ENCODE measurements at places on chromosomes 4 and X. TPM values are rescaled to one million over a fixed set of nuclear protein-coding genes. Genes with fewer than 3 reads are reported as not detected.

DNA sequence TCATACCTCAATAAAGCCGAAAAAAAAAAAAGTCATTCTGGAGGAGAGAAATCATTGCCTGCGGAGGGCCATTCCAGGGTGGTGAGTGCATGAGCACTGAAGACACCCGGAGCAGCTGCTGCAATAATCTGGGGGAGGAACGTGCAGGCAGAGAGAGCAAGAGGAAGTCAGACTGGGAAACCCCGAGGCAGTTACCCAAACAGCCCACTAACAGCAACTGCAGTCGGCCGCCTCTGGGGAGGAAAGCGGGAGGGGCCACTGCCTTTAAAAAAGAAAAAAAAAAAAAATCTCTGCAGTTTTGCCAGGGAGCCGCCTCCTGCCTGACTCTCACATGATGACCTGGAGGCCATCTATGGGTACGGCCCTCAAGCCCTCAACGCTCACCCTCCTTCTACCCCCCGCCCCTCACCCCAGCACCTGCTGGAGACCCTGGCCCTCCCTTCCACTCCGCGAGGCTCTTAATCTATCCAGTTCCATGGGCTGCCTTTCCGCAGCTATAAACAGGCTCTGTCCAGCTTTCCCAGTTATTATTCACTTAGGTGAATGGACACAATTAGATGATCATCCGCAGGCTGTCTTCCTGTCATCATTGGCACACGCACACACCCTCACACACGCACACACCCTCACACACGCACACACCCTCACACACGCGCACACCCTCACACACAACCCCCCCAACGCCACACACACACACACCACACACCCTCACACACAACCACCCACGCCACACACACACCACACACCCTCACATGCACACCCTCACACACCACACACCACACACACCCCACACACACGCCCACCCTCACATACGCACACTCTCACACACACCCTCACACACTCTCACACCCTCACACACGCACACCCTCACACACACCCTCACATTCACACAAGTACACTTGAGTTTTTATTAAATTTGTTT, 3.4 kb upstream of the AVPR2 start:
- peak; percentile 77 for DNase-seq

GRCh38 chrX:638482-639131, 8.0 kb downstream of the SHOX start:
- DNase-seq, result no peak

DNA sequence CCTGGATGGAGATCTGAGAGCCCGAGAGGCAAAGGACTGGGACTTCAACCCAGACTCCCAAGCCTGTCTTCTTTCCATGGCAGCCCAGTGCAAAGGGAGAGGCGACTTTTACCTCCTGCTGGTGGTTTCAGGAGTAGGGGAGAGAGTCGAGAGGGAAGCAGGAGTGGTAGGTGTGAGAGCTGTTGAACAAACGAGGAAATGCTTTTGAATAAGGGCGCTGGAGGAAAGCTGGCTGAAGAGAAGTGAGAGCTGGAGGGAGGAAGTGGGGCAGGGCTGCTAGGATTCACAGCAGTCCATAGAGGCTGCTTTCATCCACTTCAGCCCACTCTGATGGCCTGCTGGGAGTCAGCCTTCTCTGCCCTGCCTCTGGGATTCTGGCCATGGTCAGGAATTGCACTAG, 81.8 kb upstream of the EFNB1 start:
- no peak for DNase-seq

- DNase-seq, result no peak
Measured at GRCh38 chr4:39166669-39167068, 15.7 kb upstream of the WDR19 start.

DNA sequence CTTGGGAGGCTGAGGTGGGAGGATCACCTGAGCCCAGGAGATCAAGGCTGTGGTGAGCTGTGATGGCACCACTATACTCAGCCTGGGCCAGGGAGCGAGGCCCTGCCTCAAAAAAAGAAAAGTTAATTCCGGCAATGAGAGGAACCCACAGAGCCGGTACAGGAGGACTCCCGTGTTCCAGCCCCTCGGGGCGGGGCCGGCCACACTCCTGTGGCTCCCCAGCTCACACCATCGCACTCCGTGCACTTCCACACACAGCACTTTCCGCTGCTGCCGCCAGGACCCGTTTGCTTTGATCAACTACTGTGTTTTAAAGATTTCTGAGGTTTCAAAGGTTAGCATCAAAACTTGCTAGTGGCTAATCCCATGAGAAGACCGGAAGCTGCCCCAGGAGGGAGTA, 171.7 kb downstream of the AFAP1 start:
- peak; percentile 45 for DNase-seq

DNA sequence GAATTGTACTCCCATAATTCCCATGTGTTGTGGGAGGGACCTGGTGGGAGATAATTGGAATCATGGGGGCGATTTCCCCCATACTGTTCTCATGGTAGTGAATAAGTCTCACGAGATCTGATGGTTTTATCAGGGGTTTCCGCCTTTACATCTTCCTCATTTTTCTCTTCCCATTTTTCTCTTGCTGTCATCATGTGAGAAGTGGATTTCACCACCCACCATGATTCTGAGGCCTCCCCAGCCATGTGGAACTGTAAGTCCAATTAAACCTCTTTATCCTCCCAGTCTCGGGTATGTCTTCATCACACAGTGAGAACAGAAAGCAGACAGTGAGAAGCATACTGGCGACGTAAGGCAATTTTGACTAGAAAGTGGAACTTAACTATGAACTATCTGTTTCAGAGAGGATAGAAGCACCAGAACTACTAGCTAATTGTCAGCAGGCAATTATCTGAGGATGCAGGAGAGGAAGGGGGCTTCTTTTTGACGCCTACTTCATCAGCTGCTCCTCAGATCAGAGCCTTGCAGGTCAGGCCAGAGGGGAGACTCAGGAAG, 8.5 kb upstream of the GPR50 start:
- DNase-seq, result no peak

LUZP4 gene
- total RNA-seq, result not detected

SUPT20HL2 gene
- not detected for total RNA-seq

SSX2B gene
- total RNA-seq, result not detected

HPF1 gene
- total RNA-seq, result 22.5 TPM

SPANXN4 gene
- not detected for total RNA-seq

DNA sequence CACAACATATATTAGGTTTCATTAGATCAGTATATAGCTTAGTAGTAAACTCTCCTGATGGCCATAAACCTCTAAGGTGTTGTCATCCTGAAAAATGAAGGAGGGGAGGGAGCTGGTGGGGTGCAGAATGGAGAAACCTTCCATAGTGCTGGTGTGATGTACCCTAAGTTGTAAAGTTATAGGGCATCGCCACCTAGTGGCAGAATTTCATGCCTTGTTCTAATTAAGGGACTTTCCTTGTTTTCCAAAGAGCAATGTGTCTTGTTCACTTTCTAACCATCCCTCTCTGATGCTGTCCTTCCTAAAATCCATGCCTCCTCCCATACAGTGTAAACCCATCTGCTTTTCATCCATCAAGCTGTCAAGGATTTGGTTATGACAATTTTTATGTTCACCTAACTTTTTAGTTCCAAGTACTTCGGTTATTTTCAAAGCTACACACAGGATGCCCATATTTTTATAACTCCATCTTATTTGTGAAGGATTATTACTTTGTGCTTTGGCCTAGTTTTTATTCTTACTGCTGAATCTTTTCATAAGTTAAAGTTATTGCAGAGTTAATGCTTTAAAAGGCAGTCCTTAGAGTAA, 4.5 kb downstream of the NBDY start:
- DNase-seq, result no peak

DNA sequence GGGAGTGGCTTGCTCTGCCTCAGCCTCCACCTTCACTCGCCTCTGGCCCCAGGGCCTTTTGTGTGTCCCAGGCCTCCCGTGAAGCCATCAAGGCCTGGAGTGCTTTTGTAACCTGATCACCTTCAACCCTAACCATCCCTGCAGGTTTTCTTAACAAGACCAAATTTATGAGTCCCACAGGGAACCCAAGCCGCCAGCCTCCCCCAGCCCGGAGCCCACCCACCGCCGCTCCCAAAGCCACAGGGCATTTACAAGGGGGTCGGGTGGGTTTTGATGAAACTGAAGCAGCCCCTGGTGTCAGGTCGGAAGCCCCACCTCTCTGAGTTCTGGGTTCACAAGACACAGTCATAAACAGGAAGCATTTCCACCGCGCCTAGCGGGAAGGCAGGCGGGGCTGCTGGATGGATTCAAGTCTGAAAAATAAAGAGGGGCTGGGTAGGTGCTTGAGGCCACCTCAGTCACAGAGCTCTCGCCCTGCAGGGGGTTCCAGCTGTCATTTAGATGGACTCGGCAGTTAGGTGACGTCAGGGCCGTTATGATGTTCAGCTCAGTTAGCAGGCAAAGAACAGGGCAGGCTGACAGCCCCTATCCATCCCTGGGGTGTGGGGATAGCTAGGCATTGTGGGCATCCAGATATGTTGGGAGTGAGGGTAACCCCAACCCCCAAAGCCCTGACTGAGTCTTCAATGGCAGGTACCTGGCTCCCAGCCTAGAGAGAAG, 128.5 kb downstream of the BCOR start:
- no peak for DNase-seq

DNA sequence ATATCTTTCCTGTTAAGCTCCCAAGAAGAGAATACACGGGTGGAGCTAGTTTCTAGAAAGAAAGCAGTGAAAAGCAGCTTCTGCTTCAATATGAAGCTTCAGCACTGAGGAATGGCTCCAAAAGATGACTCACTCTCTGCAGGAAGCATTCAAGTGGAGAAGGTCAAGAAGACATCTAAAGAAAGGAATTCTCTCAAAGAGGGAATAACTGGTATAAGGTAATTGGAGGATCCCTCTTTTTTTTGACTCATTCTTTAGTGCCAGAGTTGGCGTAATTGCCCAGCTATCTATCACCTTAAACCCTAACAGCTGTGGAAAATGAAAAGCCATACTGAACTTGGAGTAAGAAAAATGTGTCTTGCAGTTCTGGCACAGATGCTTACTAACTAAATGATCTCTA, 3.5 kb downstream of the EDA2R start:
- no peak for DNase-seq

DNA sequence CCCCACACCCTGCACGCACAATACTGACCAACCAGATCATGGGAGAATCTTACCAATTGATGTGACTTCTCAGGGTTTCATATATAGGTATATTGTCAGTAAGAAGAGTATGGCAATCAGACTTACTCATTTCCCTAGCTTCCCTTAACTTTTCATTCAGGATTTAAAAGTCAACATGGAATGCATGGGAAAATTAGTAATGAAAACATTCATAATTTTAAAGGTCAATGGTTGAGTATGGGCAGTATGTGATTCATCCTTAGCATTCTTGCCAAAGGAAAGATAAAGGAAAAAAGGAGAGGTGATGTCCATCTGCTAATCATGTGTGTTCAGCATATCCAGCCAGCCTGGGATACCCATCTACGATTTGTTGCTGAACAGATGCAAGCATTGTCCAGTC, 4.0 kb downstream of the DIPK2B start:
- DNase-seq, result no peak

DNA sequence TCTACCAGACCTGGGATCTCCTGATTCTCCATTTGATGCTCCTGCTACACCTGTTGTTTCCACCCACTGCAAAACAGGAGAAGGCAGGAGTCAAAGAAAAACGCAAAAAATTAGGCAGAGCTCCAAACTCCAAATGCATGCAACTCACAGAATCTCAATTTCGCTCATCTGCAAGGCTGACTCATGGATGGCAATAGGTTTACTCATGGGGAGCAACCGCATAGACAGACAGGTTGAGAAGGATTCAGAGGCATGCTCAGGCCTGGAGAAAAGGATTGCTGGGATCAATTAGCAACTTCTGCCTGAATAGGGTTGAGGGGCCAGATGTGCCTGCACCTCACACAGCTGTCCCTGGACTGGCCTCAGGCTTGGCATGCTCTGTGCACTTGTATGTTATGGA, 231.0 kb downstream of the LDB2 start:
- DNase-seq, result no peak

DNA sequence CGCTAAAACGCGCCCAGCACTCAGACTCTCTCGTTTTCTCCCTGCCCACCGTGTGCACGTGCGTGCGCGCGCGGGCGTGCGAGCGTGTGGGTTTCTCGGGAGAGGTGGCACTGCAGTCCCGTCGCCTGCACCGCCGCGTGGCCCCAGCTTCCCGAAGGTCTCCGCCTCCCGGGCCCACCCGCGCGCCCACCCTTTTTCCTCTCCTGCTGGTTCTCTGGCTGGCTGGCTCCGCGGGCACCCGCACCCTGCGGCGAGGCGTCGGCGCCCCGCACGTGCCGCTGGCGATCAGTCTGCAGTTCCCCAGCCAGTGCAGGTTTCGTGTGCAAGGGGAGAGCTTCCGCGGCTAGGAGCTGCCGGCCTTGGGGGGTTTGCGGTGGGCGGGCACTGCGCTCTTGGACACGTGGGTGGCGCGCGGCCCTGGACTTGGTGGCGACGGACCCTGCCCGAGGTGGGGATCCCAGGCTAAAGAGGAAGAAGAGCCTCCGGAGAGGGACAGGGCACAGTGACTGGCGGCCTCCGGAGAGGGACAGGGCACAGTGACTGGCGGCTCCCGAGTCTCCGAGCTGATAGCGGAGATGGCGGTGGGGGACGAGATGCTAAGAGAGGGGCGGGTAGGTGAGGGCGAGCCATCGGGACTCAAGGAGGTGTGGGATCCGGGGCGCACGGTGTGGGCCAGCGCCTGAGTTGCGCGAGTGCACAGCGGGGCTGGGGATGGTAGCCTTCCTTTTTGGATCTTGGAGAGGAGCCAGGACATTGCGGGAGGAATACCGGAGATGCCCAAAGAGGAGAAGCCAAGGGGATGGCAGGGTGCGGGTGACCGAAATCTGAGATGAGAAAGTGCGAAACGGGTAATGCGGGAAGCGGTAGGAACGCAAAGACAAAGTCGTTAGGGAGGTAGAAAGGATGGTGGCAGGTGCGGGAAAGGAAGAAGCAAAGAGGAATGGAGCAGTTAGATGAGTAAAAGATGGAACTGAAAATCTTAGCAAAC, at the start of gene FAM184B:
Gene FAM184B (minus strand): TSS at position 322 of the 988 bp plus-strand sequence. CDS start 322 bp downstream, outside the sequence.
- no peak for DNase-seq

DNA sequence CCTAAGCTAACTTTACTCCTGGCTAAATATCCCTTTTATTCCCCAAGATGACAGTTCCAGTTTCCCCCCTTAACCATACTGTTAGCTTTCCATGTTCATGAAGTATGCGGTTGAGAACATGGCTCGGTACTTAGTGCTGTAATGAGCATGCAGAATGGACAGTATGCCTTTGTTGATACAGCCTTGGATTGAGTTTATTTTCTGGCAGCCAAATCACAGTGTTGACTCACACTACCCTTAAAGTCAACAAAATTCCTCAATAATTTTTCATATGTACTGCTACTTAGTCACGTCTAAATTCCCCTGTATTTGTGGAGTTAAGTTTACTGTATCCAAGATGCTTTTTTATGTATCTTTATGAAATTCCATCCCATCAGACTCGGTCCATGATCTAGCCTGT, 1.4 kb upstream of the VEGFC start:
- no peak for DNase-seq

GRCh38 chr4:85587952-85588351, 113.0 kb downstream of the ARHGAP24 start:
- DNase-seq, result no peak

GRCh38 chrX:88735835-88736234, 11.2 kb upstream of the CPXCR1 start:
- DNase-seq, result no peak

CLGN gene
- total RNA-seq, result 0.21 TPM

XPNPEP2 gene
- total RNA-seq, result 3.3 TPM

- DNase-seq, result no peak
Measured at GRCh38 chr4:21192367-21192766, 492.1 kb downstream of the PACRGL start.

HAUS3 gene
- total RNA-seq, result 16.2 TPM
